NCI-H1417 (cell line): ENCODE measurements at places on chromosomes 3 and 15.

DNA sequence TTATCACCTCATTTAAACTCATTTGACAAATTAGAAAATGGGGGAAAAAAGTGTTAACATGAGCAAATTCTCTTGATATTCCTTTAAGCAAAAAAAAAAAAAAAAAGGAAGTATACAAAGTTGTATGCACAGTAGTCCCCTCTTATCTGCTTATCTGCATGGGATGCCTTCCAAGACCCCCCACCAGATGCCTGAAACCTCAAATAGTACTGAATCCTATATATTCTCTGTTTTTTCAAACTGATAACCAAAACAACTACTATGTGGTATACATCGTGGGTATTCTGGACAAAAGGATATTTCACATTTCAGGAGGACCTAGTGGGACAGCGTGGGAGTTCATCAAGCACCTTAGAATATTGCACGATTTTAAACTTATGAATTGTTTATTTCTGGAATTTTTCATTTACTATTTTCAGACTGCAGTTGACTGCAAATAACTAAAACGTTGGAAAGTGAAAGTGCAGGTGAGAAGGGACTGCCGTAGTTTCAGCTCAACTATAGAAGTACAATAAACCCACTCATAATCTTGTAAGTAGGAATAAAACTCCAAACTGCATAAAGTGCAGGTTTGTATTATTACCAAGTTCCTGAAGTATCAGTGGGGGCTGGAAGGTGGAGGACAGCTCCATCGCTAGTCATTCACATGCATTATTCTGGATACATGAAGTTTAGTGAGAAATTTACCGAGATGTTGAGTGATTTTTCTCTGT is 43.6 kb upstream of the PLCL2 start:
- DNase-seq, result no peak

DNA sequence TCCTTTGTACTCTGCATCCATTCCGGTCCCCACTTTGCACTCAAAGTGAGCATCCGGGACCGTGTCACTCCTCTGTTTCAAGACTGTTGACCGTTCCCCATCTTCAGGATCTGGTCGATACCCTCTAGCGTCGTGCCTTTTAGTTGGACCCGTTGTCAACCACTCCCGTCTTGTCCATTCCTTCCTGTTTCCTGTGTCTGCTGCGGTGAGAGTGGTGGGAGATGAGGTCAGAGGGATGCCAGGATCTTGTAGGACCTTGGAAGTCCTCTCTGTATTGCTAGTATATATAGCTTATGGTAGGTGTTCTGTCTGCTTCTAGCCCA is 624 bp downstream of the BRK1 start:
- DNase-seq, result no peak

DNA sequence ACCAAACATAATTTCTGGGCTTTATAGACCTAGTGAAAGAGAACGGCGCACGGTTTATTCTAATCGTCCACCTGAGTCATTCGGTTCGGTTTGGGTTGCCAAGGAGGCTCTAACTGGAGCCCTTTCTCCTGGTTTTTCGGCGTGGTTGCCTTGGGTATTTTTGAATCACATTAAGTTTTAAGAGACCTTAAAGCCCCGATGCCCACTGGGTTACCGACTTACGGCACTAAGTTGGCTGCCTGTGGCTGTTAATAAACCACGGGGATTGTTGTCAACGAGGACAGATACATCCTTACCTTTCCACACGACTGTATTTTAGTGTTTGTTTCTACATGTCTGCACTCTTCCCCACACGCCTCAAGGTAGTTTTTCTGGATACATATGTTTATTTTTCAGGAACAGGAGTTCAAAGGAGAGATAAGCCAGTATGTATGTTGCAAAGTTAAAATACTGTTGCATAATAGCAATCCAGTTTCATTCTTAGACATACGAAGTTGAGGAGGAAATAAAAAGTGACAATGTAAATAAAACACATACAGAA is 1.2 kb upstream of the ANP32A start:
- DNase-seq, result no peak

DNA sequence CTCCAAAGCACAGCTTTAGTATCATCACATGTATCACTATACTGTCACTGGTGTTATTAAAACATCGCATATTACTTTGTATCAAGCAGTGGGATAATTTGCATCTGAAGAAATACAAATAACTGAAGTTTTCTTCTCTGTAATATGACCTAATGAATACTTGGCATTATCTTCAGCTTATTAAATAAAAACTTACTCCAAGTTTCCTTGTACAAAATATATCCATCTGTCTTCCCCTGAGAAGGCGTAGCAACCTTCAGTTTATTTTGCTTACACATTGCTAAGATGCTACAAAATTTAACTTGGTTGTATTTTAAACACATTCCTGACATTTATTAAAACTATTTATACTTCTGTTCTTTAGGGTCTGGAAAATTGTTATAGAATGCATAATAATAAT is 13.7 kb downstream of the FGF7 start:
- DNase-seq, result no peak

DNA sequence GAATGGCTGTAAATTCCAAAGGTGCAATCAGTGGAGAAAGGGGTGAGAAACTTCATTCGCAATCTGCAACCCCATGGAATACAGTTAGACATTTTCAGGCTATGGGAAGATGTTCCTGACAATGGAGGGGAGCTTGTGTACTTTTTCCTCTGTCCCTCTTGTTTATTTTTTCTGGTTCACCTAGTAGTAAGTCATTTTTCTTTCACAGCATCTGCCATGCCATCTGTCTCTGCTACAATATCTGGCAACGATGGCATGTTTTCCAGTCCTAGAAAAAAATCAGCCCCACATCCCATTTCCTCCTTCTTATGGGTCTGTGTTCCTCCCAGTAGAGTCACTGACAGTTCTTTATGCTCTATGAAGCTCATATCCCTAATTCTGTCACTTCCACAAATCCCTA is 76.0 kb downstream of the SSR3 start:
- DNase-seq, result no peak

DNA sequence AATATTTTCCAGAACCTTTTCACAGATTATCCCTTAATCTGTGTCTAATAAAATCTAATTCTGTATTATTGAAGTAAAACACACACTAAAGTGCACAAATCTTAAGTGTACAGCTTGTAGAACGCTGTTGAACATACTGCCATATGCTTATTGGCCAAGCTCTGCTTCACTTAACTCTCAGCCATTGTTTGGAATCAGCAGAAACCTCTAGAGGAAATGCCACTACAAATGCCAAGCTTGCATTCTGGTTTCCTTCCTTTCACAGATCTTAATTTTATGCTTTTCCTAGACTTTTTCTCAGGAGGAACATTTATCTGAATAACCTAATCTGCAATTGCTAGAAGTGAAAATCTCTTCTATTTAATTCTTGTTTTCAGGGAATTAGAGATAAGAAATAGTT is 10.1 kb downstream of the MNS1 start:
- DNase-seq, result no peak

- no peak for DNase-seq
Measured at GRCh38 chr3:112018712-112019111, 15.8 kb upstream of the TMPRSS7 start.

DNA sequence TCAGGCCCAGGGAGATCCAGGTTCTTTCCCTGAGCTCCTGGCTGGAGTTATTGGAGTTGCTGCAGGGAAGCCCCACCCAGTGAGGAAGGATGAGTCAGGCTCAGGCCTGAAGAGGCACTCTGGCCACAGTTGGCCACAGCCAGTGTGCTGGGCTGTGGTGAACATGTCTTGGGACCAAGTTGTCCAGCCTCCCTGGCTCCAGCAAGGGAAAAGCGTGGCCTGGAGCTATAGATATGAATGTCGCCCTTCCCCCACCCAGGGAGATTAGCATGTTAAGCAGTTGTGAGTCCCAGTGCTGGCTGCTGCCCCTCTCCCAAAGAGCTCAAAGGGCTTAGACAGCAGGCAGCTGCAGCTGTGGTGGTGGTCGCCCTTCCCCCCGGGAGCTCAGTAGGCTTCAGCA is 963.2 kb downstream of the ROBO2 start:
- DNase-seq, result no peak

DNA sequence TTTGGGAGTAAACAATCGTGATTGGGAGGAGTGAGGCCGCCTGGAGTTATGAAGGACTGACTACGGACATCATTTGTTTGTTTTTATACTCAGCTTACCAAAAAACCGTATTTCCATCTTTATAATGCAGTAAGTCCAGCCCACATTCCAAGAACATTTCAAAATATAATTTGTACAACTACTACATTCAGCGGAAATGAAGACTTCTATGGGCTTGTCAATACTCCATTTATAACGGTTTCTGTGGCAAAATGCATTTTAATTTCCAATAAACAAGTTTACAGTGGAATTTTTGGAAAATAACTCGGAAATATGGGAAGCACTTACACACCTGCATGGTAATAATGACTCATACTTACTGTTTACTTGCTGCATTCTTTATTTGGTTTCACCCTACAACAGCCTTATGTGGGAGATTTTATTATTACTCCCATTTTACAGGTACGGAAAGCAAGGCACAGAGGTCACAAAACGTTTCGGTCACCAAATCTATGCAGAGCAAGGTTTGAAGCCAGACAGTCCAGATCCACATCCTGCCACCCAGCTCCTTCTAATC is 62.3 kb downstream of the LDHAL6B start:
- no peak for DNase-seq

GRCh38 chr15:64547275-64547674 is 86.9 kb downstream of the ZNF609 start:
- no peak for DNase-seq

GRCh38 chr3:42499478-42499871 is 3.0 kb upstream of the VIPR1 start:
- no peak for DNase-seq
